ENCODE measurements at places on chromosomes 3 and 15. TPM values are rescaled to one million over a fixed set of nuclear protein-coding genes. Genes with fewer than 3 reads are reported as not detected.

- no peak for DNase-seq
These were observed 367.5 kb upstream of the THBS1 start for GRCh38 chr15:39213385-39213840.

DNA sequence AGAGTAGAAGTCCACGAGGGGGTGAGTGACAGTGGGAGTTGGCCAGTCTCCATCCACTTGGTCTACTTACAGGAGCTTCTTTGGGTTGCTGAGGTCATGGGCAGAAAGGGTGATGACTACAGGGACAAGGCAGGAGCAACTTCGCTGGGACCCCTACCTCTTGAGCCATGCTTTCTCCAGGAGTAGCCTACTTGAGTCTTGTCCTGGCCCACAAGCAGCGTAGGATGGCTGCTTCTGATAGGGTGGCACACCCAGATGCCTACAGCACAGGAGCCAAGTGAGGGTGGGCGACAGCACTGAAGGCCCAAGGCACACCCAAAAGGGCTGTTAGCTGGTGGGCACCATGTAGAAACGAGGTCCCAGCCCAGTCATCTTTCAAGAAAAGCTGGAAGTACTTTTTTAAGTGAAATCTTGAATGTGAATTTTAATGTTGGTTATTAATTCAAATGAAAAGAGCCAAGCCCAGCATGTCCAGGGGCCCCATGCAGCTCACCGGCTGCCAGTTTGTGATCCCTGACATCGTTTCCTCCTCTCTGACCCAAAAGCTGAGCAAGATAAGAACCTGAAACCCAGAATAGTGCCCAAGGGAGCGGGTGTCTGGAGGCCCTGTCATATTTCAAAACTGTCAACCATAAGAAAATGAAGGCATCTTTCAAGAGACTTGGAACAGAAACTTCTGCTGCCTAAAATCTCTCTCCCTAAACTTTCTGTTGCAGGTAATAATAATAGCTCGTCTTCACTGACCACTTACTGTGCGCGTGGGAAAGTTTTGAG is 2.2 kb upstream of the CPEB1 start:
- DNase-seq: no peak

GRCh38 chr3:29202378-29202777 is 78.5 kb upstream of the RBMS3 start:
- no peak for DNase-seq

DNA sequence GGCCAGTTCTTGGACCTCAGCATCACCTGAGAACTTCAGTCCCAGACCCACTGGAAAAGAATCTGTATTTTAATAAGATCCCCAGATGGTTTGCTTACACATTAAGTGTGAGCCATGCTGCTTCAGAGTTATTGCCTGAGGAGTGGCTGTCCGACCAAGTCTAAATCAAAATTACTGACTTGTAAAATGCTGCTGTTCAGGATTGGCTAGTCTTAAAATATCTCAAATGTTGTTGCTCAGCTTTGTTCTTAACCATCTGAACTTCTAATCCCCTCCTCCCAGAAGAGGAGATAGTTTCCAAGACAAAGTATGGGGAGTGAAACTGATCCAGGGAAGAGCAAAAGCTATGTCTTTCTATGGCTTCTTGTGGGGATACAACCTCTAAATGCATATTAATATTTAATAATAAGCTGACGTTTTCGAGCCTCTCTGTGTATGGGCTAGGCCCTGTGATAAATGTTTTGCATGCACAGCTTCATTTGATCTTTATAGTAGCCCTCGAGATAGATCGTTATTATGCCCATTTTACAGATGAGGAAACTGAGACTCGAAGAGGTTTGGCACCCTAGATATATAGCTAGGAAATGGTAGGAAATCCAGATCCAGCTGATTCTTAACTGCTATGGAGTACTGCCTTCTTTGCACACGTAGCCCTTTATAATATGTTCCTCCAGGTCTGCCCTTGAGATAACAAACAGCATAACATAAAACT is 52.2 kb downstream of the DNASE1L3 start:
- no peak for DNase-seq

DNA sequence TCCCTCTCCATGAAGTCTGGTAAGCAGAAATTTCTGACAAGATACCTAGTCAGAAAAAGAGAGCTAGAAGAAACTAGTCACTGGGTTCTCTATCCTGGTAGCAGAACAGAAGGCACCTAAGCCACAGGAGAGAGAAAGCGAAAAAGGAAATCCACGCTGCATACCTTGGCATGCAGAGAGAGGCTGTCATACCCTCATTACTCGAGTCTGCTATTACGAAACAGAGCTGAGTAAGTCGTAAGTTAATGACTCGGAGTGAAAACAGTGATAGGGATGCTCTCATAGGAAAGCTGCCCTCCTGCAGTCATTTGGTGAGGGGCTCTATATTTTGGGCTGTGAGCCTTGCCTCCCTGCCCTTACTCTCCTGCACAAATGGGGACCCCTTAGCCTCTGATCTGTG is 16.2 kb downstream of the CLRN1 start:
- no peak for DNase-seq

- no peak for DNase-seq
These were observed 5.5 kb downstream of the ITIH3 start for GRCh38 chr3:52800079-52800478.

Gene CCDC54
- total RNA-seq: not detected

DNA sequence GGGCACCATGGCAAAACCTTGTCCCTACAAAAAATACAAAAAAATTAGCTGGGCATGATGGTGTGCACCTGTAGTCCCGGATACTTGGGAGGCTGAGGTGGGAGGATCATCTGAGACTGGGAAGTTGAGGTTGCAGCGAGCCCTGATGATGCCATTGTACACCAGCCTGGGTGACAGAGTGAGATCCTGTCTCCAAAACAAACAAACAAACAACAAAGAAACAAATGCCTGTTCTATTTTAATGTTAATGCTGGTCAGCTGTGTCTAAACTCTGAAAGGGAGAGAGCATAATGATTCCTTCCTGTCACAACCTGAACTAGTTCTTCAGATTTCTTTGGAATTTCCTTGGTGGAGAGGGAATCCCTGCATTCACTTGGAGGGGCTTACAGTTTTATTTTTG is 413.0 kb upstream of the TBL1XR1 start:
- no peak for DNase-seq

Gene ARPIN
- total RNA-seq: 18.7 TPM

DNA sequence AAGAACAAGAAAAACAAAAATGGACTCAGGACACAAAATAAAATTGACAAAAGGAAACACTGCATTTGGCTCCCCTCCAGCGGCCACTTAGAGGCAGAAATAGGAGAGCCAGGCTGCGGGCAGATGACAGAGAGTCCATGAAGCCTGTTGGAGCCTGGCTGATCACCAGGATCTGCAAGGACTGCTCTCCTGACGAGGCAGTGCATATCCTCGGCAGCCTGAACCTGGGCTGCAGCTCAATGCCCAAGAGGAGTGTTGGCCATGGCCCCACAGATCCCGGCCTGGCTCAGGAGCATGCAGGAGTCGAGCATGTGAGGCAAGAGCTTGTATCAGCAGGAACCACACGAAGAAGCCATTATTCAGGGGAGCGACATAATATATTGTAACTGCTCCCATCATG is 199.8 kb downstream of the STT3B start:
- DNase-seq: no peak

Gene TRIM42
- not detected for total RNA-seq

DNA sequence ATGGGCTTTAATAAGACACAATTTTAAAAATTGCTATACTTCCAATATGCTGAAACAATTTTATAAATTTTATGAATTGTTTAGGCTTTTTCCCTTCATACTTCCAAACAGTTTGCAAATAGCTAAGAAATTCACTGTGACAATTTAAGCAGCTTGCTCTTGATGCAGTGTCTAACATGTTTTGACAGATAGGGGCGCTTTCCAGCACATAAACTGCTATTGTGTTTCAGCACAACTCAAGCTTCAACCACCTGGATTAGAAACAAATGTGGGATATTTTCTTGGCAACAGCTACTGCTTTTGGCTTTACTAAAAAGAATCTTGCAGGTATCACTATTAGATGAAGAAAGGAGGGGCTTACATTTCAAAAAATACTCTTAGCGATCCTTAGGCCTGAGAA is 565.8 kb upstream of the DPPA4 start:
- DNase-seq: no peak

All from osteocyte (in vitro differentiated cells).